Pulmonary artery endothelial cell (primary cell): ENCODE measurements at places on chromosomes 1 and 21. TPM values are rescaled to one million over a fixed set of nuclear protein-coding genes. Genes with fewer than 3 reads are reported as not detected.

Gene ADGRL2
- total RNA-seq: 52.0 and 64.4 TPM in 2 replicates

Gene SH2D1B
- total RNA-seq: not detected in 2 replicates

Gene RCOR3
- total RNA-seq: 9.0 and 13.2 TPM in 2 replicates

Gene RPS6KA1
- total RNA-seq: 12.8 and 13.5 TPM in 2 replicates

Gene TDRD5
- total RNA-seq: not detected in 2 replicates

Gene SGIP1
- total RNA-seq: 7.7 and 8.7 TPM in 2 replicates

Gene KCNQ4
- 0.04 TPM in 1 of 2 replicates, not detected in the other for total RNA-seq

Gene SMPDL3B
- 0.26 and 0.39 TPM in 2 replicates for total RNA-seq

Gene MIXL1
- total RNA-seq: 0.11 TPM in 1 of 2 replicates, not detected in the other

Gene ZYG11A
- 0.92 and 1.1 TPM in 2 replicates for total RNA-seq

Gene SAMD13
- 2.6 and 3.2 TPM in 2 replicates for total RNA-seq

Gene ERG
- total RNA-seq: 58.9 and 61.4 TPM in 2 replicates

Gene GCSAML
- total RNA-seq: not detected in 2 replicates
